Epithelial cell of proximal tubule (primary cell): ENCODE measurements at places on chromosomes 6 and 20. TPM values are rescaled to one million over a fixed set of nuclear protein-coding genes. Genes with fewer than 3 reads are reported as not detected.

DNA sequence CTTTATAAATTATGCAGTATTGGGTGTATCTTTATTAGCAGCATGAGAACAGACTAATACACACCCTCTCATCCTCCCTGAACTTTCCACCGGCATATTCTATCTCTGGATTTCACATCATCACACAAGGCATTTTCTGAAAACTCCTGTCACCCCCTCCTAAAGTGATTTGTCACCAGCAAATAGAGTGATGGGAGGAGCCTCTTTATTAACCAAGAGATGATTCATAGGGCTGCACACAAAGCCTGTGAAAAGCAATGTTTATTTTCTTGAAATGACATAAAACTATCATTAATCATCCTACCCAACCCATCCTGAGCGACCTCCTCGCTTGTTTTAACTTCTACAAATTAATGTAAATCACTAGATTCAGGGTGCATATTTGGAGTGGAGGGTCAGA is 394.7 kb upstream of the SULF2 start:
- DNase-seq: no peak

DNA sequence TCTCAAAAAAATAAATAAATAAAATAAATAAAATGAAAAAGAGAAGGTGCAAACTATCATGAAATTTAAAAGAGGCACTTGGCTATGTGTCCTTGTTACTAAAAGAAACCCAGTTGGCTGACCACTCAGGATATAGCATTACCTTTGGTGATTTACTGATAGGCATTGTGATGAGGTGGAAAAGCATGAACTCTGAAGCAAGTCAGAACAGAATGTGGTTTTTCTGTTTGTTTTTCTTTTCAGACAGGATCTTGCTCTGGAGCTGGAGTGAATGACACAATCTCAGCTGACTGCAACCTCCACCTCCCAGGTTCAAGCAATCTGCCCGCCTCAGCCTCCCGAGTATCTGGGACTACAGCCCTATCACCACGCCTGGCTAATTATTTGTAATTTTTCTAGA is 31.9 kb downstream of the ZNF184 start:
- no peak for DNase-seq

The CLIC5 gene
- 0.58 and 5.2 TPM in 2 replicates for total RNA-seq

The MYCT1 gene
- total RNA-seq: not detected in 2 replicates

The GJA10 gene
- total RNA-seq: not detected in 2 replicates

The TCF21 gene
- total RNA-seq: 0.23 and 1.0 TPM in 2 replicates

- DNase-seq: no peak
Observed at GRCh38 chr20:33724439-33725094, 4.5 kb upstream of the PXMP4 start.

DNA sequence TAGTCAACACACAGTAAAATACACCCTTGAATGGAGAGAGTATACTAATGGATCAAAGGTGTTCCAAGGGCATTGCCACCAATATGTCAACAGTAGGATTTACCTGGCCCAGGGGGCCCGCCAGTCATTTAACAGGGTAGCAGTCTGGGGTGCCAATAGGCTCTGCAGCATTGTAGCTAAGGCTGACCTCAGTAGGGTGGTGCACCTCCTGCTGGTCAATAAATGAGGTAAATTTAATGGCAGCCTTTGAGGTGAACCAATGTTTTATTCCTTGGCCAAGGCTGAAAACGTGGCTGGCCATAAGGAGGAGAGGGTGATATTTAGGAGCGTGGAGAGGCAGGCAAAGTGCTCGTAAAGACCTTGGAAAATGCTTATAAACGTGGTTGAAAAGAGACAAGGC is 147.2 kb downstream of the RPS12 start:
- no peak for DNase-seq

GRCh38 chr6:13338038-13338437 is 9.7 kb upstream of the TBC1D7 start:
- no peak for DNase-seq

The PPT2 gene
- total RNA-seq: 23.2 and 39.4 TPM in 2 replicates

The NRSN1 gene
- not detected in 2 replicates for total RNA-seq

- DNase-seq: no peak
Observed at GRCh38 chr6:52946306-52946705, 36.8 kb upstream of the GSTA3 start.

DNA sequence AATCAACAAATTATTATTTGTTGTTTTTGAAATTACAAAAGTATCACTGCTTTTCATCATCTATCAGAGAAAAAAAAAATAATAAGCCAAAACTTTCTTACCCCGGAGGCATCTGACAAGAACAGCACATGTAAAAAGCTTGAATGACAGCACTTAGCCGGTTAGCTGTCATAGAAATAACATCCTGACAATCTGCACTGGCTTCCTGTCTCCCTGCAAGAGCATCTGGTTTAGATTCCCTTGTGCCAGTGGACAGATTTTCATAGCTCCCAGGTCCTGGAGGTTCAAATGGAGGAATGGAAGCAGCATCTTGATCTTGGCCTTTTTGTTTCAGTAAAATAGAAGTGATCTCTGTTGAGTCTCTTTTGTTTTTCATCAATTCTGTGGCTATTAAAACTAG is 74.8 kb downstream of the HACE1 start:
- no peak for DNase-seq

DNA sequence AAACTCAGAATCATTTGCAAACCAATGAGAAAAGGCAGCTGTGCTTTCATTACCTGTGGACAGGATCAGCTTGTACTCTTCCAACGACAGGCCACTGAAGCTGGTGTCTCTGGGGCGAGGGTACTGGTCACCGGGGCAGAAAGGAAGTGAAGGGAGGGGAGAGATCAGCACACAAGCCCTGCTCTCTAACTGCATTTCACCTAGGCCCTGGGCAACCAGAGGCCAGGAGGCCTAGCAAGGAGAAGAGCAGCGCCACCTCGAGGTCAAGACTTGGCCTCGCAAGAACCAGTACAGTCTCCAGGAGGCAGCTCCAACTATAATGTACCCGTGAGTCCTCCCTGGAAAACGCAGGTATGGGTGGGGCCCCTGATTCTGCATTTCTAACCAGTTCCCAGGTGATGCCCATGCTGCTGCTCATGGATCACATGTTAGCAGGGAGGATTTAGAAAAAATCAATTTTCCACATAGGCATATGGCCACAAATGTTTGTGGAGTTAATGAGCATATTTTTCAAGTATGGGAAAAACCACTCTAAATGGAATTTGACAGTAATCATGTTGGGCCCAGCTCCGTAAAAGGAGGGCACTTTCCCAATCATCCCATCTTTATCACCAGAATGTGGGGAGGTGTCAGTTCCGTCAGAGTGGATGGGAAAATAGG is 11.0 kb downstream of the UQCC2 start:
- no peak for DNase-seq

DNA sequence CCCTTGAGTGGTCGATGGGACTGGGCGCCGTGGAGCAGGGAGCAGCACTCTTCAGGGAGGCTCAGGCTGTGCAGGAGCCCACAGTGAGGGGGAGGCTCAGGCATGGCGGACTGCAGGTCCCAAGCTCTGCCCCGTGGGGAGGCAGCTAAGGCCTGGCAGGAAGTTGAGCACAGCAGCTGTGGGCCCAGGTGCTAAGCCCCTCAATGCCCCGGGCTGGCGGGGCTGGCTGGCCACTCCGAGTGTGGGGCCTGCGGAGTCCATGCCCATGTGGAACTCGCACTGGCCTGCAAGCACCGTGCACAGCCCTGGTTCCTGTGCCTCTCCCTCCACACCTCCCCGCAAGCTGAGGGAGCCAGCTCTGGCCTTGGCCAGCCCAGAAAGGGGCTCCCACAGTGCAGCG is 948.4 kb upstream of the EYS start:
- DNase-seq: no peak

DNA sequence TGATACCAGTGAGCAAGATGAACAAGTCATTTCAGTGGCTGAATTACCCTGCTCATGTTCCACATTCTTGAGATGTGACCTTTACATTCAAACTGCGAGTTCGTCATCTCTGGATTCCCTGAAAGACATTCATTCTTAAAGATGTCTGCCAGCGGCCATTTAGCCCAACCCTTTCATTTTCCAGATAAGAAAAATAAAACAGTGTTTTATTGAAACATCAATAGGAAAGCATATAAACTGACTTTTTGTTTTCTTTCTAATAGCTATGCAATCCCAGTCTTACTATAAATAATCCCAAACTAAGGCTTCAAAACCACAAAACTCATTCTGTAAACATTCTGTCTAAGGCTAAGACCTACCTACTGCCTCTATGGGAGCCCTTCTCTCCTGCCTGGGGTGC is 134.0 kb downstream of the SAMD5 start:
- no peak for DNase-seq
